ENCODE measurements at places on chromosomes 13 and 19. TPM values are rescaled to one million over a fixed set of nuclear protein-coding genes. Genes with fewer than 3 reads are reported as not detected.

GRCh38 chr19:58355908-58356765 is 2.8 kb upstream of the A1BG start:
- peak overlapping the region; percentile 41 for H3K27ac ChIP-seq
- H3K27me3 ChIP-seq = no peaks in the 10 kb centered on the region
- peaks cover 2% of the 10 kb centered on the region for H3K4me1 ChIP-seq
- peak; percentile 18 for DNase-seq

GRCh38 chr19:9828551-9829063 is 889 bp downstream of the UBL5 start:
- H3K4me1 ChIP-seq = peaks cover 16% of the 10 kb centered on the region
- H3K4me3 ChIP-seq = peak overlapping the region; percentile 99
- DNase-seq = no peak
- peak overlapping the region; percentile 99 for H3K27ac ChIP-seq

DNA sequence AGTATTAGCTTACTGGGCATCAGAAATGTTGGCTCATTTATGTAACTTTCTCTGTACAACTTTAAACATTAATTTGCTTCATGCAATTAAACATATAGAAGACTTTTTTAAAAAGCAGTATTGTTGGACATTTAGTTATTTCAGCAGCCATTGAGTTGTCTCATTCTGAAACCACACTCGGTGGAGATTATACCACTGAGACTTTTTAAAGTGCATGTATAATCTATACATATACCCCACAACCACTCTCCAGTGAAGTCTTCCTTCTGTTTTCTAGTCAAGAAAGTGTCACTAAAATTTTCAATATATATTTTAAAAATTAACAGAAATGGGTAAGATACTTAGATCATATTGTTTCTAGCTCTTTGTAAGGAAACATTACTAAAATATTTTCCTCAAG is 15.5 kb downstream of the SETDB2 start:
- no peak overlapping the region for H3K4me3 ChIP-seq
- no peak for DNase-seq
- peaks cover 9% of the 10 kb centered on the region for H3K36me3 ChIP-seq
- H3K27me3 ChIP-seq = no peaks in the 10 kb centered on the region

The GAPDHS gene
- total RNA-seq = not detected

GRCh38 chr19:16585808-16586476 is 13.7 kb upstream of the SLC35E1 start:
- H3K36me3 ChIP-seq = no peaks in the 10 kb centered on the region
- H3K27ac ChIP-seq = peak overlapping the region; percentile 97
- peaks cover 59% of the 10 kb centered on the region for H3K4me1 ChIP-seq
- H3K27me3 ChIP-seq = no peaks in the 10 kb centered on the region

GRCh38 chr13:106186366-106187030 is 349.0 kb downstream of the EFNB2 start:
- H3K4me3 ChIP-seq = no peak overlapping the region
- H3K27ac ChIP-seq = no peak overlapping the region
- H3K4me1 ChIP-seq = no peaks in the 10 kb centered on the region
- no peaks in the 10 kb centered on the region for H3K27me3 ChIP-seq
- H3K36me3 ChIP-seq = no peaks in the 10 kb centered on the region
- DNase-seq = no peak

GRCh38 chr13:42707048-42707447 is 74.3 kb upstream of the FAM216B start:
- DNase-seq = no peak
- H3K4me3 ChIP-seq = no peak overlapping the region
- no peak overlapping the region for H3K27ac ChIP-seq
- no peaks in the 10 kb centered on the region for H3K4me1 ChIP-seq
- H3K36me3 ChIP-seq = no peaks in the 10 kb centered on the region

The KIR3DL2 gene
- 0.92 TPM for total RNA-seq

The NFIX gene
- total RNA-seq = 0.86 TPM

DNA sequence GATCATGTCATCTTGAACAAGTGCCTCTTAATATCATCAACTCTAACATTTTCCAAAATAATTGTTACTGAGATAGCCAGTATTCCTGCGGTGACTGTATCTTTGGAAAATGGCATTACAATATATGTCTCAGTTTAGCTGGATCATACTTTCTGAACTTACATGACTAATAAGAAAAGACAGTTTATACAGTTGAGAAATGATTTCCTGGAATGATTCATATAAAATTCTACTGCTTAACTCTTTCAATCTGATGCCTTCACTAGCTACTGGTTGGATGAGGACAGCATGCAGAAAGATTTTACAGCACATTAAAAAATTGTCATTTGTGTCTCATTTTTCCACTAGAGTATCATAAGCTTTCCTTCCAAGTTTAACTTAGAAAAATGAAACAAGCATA is 302.1 kb downstream of the PCDH17 start:
- H3K4me3 ChIP-seq = no peak overlapping the region
- no peak overlapping the region for H3K27ac ChIP-seq
- no peak for DNase-seq
- H3K36me3 ChIP-seq = no peaks in the 10 kb centered on the region
- no peaks in the 10 kb centered on the region for H3K27me3 ChIP-seq

DNA sequence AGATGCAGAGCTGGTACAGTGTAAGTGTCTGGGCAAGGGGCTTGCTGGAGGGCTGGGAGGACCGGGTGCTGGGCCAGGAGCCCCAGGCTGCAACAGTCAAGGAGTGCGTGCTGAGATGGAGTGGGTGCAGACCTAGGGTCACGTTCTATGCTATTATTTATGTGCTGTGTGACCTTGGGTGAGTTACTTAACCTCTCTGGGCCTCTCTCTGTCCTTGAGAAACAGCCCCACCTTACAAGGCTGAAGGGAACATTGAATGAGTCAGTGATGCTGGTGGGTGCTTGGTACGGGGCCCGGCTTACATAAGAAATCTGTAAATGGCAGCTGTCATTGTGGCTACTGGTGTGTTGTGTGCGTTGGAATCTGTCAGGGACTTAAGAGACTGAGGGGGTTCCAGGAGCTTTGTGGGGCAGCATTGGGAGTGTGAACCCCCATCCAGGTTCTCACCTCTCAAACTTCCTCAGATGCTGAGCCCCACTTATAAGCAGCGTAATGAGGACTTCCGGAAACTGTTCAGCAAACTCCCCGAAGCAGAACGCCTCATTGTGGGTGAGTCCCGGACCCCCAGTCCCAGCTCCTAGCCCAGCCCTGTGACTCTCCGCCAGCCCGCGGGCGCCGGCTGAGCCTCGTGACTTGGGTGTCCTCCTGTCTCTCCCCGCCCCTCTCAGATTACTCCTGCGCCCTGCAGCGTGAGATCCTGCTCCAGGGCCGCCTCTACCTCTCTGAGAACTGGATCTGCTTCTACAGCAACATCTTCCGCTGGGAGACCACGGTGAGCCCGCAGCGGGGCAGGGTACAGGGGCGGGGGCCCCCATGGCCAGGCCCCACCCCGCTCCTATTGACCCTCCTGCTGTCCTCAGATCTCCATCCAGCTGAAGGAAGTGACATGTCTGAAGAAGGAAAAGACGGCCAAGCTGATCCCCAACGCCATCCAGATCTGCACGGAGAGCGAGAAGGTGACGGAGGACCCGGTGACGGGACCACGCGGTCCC is 9.6 kb downstream of the GRAMD1A start:
- peak overlapping the region; percentile 37 for H3K4me3 ChIP-seq
- H3K36me3 ChIP-seq = peaks cover 6% of the 10 kb centered on the region
- H3K27ac ChIP-seq = peak overlapping the region; percentile 98
- H3K27me3 ChIP-seq = no peaks in the 10 kb centered on the region
- H3K4me1 ChIP-seq = peaks cover 46% of the 10 kb centered on the region

GRCh38 chr19:13840305-13841085 is 36.4 kb upstream of the NANOS3 start:
- peaks cover 61% of the 10 kb centered on the region for H3K4me1 ChIP-seq
- H3K27me3 ChIP-seq = no peaks in the 10 kb centered on the region
- H3K4me3 ChIP-seq = peak overlapping the region; percentile 96
- H3K27ac ChIP-seq = peak overlapping the region; percentile 100
- H3K36me3 ChIP-seq = peaks cover 7% of the 10 kb centered on the region

DNA sequence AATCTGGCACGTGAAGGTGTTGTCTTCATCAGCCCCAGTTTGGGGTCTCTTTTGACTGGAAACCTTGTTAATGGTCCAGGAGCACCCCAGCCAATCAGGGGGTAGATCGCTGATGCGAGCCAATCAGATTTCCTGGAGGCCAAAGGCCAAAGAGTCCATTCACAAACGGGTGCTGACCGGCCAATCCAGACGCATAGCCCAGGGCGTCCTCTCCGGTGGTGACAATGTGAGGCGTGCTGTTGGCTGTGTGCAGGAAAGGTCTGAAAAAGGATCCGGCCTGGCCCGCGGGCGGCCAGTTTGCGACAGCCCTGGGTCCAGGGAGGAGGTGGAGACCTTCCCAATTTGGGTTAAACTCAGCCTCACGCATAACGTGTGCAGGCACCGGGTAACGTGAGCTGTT is 3.1 kb downstream of the MAST3 start:
- no peak overlapping the region for H3K27ac ChIP-seq
- no peaks in the 10 kb centered on the region for H3K36me3 ChIP-seq
- H3K27me3 ChIP-seq = no peaks in the 10 kb centered on the region
- H3K4me3 ChIP-seq = no peak overlapping the region

The PNMA8C gene
- total RNA-seq = 0.12 TPM

The ZNF471 gene
- 0.23 TPM for total RNA-seq

The MEX3D gene
- 2.7 TPM for total RNA-seq

The LONP1 gene
- 65.2 TPM for total RNA-seq

The ONECUT3 gene
- not detected for total RNA-seq

- peaks cover 53% of the 10 kb centered on the region for H3K4me1 ChIP-seq
- H3K27me3 ChIP-seq = no peaks in the 10 kb centered on the region
- no peaks in the 10 kb centered on the region for H3K36me3 ChIP-seq
- H3K4me3 ChIP-seq = no peak overlapping the region
- DNase-seq = no peak
These were observed 20.8 kb downstream of the RANBP3 start for GRCh38 chr19:5957170-5957569.

- no peak overlapping the region for H3K4me3 ChIP-seq
- no peaks in the 10 kb centered on the region for H3K4me1 ChIP-seq
- peaks cover 34% of the 10 kb centered on the region for H3K27me3 ChIP-seq
- no peak overlapping the region for H3K27ac ChIP-seq
- no peaks in the 10 kb centered on the region for H3K36me3 ChIP-seq
- no peak for DNase-seq
These were observed 306.1 kb downstream of the DCT start for GRCh38 chr13:94173312-94173854.

The FCER2 gene
- total RNA-seq = not detected

- H3K4me3 ChIP-seq = no peak overlapping the region
- peaks cover 32% of the 10 kb centered on the region for H3K4me1 ChIP-seq
- H3K27ac ChIP-seq = peak overlapping the region; percentile 27
- H3K36me3 ChIP-seq = peaks cover 2% of the 10 kb centered on the region
These were observed 111.9 kb downstream of the RXFP2 start for GRCh38 chr13:31851216-31851615.

DNA sequence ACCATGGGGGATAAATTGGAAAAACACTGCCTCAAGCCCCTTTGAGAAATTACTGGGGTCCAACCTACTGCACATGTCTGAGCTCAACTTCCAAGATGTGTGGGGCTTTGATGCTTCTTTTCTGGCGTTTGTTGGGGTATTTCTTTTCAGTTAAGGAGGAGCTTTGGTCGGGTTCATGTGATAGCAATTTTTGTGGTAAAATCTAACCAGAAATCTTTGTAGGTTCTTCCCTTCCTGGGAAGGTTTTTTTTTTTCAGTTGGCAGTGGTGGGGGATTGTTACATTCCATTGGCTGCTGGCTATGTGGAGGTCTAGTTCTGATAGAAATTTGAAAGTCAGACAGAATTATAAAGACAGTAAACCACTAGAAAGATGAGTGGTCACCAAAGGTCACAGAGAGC is 327.8 kb downstream of the ATP8A2 start:
- no peaks in the 10 kb centered on the region for H3K4me1 ChIP-seq
- peaks cover 12% of the 10 kb centered on the region for H3K27me3 ChIP-seq
- no peak overlapping the region for H3K27ac ChIP-seq
- no peaks in the 10 kb centered on the region for H3K36me3 ChIP-seq
- DNase-seq = no peak

GRCh38 chr13:110653851-110654250 is 38.5 kb downstream of the NAXD start:
- H3K36me3 ChIP-seq = peaks cover 4% of the 10 kb centered on the region
- peaks cover 19% of the 10 kb centered on the region for H3K4me1 ChIP-seq
- H3K27me3 ChIP-seq = no peaks in the 10 kb centered on the region
- peak overlapping the region; percentile 74 for H3K27ac ChIP-seq

The RFXAP gene
- 4.2 TPM for total RNA-seq

DNA sequence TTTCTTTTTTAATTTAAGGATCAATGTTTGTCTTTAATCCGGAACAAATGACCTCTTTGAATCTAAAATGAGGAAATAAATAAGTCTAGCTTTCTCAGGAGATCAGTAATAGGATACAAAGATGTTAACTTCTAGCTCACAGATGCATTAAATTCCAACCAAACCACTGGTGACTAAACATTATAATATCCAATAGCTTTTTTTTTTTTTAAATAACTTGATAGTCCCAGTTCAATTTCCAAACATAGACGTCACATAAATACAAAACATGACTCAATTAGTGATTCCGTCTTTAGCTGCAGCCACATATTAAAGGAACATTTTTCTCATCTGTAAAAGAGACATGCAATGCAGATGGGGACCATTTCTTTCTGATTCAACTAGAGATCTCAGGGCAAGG is 390.5 kb upstream of the PCDH9 start:
- no peak overlapping the region for H3K4me3 ChIP-seq
- H3K36me3 ChIP-seq = no peaks in the 10 kb centered on the region
- no peaks in the 10 kb centered on the region for H3K27me3 ChIP-seq

The MATK gene
- 10.0 TPM for total RNA-seq

The CABP5 gene
- total RNA-seq = not detected

The DIAPH3 gene
- total RNA-seq = not detected

GRCh38 chr19:29277102-29277501 is 64.2 kb upstream of the UQCRFS1 start:
- peak; percentile 27 for DNase-seq
- H3K4me3 ChIP-seq = peak overlapping the region; percentile 74
- peaks cover 6% of the 10 kb centered on the region for H3K27me3 ChIP-seq
- no peaks in the 10 kb centered on the region for H3K36me3 ChIP-seq
- H3K27ac ChIP-seq = peak overlapping the region; percentile 86

DNA sequence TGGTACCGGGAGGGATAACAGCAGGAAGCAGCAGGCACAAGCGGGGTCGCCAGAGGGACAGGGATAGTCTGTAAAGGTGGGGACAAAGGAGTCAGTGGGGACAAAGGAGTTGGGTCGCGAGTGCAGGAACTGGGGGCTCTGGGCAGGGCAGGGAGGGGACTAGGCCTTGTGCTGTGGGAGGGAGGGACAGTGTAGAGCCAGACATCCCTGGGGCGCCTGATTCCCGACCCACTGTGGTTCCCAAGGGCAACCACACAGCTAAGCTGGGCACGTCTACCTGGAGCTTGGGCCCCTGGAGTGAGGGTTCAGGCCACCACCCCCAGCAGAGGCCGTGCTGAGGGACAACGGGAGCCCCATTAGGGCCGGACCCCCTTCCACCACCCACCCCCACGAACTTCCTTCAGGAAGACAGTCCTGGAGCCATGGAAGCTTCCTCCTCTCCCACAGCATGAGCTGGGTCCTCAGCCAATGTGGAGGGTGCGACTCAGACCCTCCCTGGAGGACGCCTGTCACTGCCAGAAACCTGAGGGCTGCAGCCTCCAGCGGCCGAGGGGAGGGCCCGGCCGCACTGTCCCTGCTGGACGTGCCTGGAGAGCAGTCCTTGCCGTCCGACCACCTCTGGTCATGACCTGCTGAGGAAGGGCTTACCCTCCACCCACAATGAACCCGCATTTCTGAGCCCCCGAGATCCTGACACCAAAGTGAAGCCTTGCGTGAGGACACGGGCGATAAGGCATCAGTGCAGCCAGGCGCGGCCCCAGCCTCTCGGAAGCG is 77.9 kb downstream of the SPACA7 start:
- no peak overlapping the region for H3K4me3 ChIP-seq
- peaks cover 2% of the 10 kb centered on the region for H3K36me3 ChIP-seq
- peaks cover 20% of the 10 kb centered on the region for H3K27me3 ChIP-seq
